ENCODE measurements at places on chromosomes 7 and 10.

DNA sequence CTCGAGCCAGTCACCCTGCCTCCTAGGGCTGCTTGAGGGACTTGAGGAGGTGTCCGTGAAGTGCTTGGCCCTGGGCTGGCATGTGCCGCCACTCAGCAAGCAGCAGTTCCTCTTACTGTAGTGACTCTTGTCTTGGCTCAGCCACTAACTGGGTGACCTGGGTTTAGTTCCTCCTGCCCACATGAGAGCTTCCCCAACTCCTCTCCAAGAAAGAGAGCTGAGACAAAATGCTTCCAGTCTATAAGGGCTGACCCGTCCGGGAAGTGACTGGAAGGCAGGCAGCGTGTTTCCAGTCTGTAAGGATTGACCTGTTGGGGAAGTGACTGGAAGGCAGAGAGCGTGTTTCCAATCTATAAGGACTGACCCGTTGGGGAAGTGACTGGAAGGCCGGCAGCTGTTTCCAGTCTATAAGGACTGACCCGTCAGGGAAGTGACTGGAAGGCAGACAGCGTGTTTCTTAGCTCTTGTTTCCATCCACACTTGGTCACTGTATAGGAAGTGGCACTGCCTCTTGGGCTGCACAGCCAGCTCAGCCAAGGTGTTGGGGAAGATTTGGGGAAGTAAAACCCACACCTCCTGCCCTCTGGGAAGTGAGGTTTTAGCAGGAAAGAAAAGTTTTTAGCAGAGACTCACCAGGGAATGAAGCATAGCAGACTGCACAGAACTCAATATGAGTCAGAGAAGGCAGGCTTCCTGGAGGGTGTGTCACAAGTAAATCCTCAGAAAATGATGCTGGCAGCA lies 53.3 kb upstream of the PPIF start:
- peak; percentile 86 for DNase-seq

GRCh38 chr7:49102411-49102810 lies 178.1 kb downstream of the CDC14C start:
- no peak for DNase-seq

DNA sequence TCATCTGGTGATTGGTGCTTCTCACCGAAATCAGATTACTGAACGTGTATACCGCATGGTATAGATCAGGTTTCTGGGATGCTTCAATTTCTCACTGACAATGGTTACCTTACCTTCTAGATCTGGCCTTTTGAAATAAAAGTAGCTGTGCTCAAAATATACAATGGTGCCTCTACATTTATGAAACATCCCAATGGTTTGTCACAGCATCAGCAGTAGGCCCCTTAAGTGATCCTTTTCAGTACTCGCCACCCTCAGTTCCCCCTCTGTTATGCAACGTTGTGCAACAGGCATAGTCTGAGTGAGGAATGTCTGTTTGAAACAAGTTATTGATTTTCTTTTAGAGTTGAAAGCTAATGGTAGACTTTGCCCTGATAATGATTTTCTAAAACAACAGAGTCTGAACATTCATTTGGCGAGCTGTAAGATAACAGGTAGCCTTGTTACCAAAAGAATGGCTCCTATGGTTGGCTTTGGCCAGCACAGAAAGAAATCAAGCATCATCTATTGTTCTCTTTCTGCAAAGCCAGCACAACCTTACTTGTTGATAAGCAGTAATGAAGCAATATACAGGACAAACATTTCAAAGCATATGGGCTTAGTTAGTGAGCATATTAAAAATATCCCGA lies 693.9 kb downstream of the PARD3 start:
- no peak for DNase-seq

DNA sequence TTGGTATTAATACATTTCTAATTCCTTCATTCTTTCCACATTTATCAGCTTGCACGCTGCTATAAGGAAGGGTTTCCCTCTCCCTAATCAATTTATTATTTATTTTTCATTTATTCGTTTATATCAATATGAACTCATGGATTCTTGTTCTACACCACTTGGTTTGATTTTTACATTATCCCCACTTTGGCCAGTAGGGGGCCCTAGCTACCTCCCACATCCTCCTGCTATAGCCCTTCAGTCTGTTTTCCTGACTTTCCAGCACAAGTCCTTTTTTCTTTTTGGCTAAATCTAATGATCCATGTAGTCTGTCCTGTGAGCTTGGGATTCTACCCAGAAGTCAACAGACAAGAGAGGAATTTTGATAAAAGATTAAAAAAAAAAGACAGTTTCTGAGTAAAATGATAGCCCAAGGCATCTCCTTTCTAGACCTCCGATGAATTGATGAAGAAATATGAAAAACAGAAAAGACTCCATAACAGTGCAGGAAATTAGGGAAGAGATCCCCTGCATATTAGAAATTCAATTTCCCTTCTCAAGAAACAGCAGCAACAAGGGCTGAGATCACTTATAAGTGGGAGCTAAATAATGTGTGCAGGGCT lies 47.7 kb downstream of the LYZL2 start:
- DNase-seq = no peak

GRCh38 chr7:114504586-114504985 lies 90.0 kb downstream of the FOXP2 start:
- DNase-seq = no peak

DNA sequence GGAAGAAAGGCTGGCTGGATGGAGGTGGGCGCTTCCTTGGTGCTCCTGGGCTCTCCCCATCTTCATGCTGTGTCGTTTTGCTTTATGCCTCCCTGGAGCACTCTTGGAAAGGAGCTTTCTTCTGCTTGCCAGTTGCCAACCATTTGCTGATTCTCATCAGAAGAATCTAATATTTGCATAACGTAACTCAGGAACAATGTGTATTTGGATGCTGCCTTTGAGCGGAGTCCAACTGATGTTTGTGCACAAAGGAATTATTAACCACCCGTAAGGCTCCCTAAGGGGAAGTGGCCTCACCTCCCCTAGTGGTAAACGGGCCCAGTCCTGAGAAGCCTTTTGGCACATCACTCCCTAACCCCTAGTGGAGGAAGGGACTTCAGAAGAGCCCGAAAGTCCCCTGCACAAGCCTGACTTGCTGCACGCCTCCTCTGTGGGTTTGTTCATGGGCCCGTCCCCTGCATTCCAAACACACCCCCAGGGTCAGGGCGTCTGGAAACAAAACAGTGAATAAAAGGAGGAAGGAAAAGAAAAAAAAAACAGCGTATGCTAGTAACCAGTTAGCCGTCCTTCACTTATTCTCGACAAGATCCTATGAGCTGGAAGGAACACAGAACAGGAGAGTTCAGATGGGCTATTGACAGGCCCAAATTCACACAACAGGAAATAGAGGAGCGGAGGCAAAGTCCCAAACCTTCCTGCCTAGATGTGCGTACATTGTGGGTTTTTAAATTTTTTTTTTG lies 602.2 kb downstream of the LRMDA start:
- no peak for DNase-seq

Data from cardiac septum (tissue), 1 donor.